ENCODE measurements at places on chromosomes 5 and 9.

DNA sequence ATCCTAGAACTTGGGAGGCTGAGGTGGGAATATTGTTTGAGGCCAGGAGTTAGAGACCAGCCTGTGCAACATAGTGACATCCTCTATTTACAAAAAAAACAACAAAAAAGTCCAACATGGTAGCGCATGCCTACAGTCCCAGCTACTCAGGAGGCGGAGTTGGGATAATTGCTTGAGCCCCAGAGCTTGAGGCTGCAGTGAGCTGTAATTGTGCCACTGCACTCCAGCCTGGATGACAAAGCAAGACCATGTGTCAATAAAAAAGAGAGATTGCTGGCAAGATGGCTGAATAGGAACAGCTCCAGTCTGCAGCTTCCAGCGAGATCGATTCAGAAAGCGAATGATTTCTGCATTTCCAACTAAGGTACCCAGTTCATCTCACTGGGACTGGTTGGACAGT is 54.8 kb upstream of the FBXL17 start:
- DNase-seq = no peak

DNA sequence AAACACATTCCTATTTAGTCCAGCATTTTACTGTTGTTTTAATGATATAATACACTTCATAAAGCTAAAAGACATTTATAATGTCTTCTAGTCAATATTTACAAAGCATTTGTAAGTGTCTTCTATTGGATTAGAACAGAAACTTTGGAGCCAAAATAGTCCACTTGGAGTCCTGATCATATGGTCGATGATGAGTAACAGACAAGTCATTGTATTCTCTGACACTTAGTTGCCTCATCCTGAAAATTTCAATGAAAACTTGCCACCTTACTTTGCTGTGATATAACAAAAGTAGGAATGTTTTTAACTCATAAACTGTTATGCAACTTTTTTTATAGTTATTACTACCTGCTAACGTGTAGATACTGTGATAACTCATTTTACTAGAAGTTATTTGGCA is 132.5 kb downstream of the GABRB2 start:
- no peak for DNase-seq

- DNase-seq = no peak
These were observed 77.0 kb upstream of the COL5A1 start for GRCh38 chr9:134564431-134565170.

DNA sequence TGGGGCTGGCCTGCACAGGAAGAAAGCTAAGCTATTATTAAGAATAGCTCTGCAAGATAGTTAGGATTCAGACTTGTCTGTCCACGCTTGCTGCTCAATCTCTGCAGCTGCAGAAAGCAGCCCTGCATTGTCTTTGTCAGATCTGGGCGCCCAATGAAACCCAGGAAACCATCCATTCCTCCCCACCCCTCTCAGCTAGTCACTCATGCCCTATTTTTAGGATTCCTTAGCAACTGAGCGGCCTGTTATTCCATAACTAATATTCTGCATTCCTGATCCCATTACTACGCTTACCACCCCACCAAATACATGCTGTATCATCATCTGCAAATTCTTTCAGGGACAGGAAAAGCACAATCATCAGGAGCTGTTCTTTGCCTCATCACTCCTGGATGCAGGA is 52.9 kb upstream of the APC start:
- DNase-seq = no peak

DNA sequence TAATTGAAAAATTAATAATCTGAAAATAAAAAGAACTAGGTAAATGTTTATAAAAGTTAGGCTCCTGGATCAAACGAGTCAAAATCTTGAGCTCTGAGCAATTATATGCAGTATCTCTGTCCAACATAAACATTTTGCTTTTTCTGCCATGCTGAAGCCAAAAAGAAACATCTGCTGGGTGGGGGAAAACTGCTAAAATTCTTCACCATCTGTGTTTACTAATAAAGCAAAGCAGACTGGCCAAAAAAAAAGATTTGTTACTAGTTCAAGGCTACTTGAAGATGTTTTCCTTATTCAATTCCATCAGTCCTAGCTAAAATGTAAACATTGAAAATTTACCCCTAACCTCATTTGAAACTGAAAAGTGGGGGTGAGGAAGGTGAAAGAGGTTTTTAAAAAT is 29.7 kb downstream of the GTF3C4 start:
- DNase-seq = no peak

DNA sequence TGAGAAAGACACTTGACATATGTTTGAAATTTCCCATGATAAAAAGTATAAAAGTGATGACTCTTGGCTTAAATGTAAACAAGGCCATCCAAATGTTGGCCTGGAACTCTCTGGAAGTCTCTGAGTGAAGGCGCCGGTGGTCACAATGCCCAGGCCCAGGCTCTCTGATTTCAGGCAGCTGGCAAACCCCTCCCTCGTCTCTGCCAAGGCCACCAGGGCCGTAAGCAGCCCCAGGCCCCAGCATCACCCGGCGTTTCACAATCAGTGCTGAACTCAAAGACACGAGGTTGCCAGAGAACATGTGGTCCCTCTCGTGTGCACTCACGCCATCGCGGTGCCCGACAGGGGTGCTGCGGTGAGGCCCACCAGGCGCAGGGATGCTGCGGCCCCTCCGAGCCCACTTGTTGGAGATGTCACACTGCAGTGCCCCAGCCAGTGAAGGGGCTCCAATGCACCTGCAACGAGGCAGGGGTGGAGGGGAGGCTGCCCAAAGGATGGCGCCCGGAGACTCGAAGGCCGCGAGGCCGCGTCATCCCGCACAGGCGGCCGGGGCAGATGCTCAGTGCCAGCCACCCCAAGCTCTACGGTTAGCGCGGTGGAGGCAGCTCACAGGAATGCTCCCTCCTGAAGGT is 15.0 kb downstream of the LPCAT1 start:
- DNase-seq = no peak

DNA sequence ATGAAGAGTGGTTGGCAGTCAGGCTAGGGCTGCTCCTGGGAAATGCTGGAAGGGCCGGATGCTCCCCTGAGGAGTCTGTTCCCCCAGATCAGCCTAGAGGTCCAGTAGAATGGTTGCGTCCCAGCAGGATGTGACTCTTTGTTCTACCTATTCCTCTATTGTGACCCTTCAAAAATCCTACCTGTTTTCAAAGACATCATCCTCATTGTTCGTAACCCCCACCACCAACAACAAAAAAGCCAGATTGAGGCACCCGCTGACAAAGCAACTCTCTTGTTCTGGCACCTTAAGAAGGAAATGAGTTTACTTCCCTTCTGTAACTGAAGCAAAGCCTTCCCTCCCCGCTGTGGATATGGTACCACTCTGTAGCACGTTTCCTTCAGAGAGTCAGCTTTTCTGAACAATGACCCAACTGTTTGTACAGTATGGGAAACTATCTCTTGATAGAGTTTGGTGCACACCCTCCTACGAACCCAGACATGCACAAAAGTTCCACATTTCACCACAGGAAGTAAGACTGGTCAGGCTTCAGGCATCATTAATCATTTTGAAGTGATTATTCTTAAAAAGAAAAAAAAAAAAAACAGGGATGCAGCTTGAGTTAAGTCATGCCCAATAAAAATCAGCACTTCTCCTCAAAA is 207.2 kb downstream of the ENC1 start:
- no peak for DNase-seq

- DNase-seq = no peak
These were observed 706.6 kb upstream of the RGMB start for GRCh38 chr5:98066910-98067309.
